Neuronal stem cell (in vitro differentiated cells): ENCODE measurements at places on chromosomes 5 and 9.

DNA sequence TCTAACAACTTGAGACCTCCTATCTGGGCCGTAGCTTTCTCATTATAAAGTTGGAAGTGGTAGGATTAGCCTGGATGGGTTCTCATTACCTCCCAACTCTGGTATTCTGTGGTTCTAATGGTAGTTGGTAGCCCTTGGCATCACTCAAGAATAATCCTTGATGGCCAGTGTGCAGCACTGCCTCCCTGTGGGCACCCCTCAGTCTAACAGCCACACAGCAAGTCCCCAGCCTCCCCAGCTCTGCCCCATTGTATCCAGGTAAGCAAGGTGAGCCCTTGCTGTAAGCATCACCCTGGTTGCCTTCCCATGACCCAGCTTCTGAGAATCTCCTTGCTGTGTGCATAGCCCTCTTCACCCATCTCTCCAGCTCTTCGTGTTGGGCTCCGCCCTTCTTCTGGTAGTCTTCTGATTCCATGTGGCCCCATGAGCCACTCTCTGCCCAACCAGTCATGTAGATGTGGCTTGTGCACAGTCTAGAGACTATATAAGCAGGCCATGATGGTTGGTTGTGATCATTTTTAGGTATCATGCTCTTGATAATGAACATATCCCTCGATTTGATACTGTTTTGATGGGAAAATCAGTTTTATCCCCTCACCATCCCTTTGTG is 57.6 kb upstream of the GRHPR start:
- no peak for DNase-seq

GRCh38 chr5:66829826-66830225 is 233.6 kb downstream of the MAST4 start:
- DNase-seq: peak; percentile 8

DNA sequence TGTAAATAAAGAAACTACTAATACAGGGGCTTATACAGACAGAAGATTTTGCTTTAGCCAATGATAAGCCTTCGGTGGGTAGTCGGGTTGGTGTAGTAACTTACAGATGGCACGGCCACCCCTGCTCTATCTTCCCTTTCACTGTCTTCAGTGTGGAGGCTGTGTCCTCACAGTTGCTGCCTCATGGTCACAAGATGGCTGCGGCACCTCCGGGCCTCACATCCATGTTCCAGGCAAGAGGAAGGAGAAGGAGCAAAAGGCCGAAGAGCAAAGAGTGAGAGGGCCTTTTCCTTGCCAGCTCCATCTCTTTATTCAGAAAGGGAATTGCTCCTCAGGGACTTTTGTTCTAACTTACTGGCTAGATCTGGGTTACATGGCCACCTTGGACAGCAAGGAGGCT is 22.2 kb upstream of the IER5L start:
- no peak for DNase-seq

DNA sequence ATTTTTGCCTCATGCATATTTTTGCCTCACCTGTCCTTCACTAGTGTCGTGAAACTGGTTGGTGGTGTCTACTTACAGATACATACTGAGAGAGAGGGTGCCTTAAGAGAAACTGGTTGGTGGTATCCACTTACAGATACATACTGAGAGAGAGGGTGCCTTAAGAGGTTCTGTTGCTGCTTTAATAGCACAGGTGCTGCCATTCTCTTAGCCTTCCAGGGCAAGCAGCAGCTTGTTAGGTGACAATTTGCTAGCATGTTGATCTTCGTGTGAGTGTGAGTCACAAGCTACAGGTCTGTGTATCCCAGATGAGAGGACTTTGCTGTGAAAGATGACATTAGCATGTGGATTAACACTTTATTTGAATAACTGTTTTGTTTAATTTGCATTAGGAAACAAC is 1.4 kb downstream of the PTTG1 start:
- no peak for DNase-seq

GRCh38 chr5:27083449-27084415 is 45.3 kb upstream of the CDH9 start:
- DNase-seq: no peak

DNA sequence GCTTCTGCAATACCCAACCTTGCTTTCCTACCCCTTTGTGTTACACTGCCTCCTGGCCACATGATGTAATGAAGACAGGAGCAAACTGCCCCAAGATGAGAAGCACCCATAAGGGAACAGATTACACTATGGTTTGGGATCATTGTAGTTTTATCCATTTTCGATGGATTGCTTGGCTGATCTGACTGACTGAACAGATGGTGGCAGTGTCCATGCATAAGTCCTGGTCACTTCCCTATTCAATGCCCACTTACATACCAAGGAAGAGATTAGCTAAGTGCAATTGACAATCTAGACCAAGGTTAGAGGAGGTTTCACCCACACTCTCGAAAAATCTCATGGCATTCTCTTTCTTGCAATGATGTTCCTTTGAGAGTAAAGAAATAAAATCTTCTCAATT is 319.9 kb downstream of the RAB3C start:
- DNase-seq: no peak

DNA sequence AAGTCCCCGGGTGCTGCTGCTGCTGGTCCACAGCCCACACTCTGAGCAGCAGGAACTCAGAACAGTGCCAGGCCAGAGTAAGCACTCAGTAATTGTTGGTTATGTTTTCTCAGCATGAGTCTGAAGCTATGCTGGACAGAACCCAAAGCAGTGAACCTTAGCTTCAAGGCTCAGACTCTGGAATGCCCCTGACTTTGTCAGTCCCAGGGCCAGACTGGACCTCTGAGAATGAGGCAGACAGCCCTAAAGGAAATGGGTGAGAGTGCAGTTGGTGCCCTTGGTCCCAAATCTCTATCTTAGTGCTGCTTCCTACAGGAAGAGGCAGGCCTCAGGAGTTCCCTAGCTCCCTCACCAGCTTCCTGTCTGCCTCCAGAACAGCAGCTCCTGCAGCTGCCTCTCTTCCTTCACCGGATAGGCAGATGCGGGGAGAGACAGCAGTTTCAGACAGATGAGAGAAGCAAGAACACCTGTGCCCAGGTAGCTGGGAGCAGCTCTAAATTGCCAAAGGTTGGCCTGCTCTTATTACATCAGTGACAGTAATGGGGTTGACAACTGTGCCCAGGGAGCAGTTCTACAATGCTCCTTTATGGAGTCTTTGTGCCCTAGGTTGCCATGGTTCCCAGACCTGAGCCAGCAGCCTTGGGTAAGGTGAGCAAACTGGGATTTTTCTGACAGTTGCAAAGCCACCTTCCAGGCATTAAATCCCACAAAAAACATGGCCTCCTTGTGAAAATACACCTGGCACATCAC is 82.2 kb upstream of the CXCL14 start:
- no peak for DNase-seq

GRCh38 chr5:14928661-14929060 is 57.1 kb upstream of the ANKH start:
- DNase-seq: no peak

DNA sequence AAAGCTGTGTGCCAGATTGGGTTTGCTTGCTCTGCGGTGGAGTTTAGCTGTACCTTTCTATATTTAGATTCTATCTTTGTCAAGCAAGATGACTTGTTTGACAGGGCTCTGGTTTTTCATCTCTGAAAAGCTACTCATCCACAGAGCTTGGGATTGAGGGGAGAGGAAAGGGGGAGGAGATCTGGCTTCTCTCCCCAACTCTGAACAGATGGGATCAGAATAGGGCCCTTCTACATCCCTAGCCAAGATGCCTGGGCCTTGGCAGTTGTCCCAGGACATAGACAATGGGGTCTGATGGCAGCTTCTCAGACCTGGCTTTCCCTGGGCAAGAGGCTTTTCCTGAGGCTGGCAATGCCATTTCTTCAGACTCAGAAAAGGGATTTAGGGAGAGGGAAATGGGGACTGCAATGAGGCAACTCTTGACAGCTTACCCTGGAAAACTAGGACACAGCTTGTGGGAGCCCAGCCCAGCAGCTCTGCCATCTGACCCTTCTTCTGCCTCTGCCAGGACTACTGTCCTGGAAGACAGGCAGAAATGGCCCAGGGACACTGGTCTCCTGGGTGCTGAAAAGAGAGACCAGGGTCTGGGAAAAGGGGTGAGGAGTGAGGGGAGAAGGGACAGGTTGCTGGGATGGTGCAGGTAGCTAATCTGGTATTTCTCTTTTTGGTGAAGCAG is 50.2 kb upstream of the ASTN2 start:
- no peak for DNase-seq

DNA sequence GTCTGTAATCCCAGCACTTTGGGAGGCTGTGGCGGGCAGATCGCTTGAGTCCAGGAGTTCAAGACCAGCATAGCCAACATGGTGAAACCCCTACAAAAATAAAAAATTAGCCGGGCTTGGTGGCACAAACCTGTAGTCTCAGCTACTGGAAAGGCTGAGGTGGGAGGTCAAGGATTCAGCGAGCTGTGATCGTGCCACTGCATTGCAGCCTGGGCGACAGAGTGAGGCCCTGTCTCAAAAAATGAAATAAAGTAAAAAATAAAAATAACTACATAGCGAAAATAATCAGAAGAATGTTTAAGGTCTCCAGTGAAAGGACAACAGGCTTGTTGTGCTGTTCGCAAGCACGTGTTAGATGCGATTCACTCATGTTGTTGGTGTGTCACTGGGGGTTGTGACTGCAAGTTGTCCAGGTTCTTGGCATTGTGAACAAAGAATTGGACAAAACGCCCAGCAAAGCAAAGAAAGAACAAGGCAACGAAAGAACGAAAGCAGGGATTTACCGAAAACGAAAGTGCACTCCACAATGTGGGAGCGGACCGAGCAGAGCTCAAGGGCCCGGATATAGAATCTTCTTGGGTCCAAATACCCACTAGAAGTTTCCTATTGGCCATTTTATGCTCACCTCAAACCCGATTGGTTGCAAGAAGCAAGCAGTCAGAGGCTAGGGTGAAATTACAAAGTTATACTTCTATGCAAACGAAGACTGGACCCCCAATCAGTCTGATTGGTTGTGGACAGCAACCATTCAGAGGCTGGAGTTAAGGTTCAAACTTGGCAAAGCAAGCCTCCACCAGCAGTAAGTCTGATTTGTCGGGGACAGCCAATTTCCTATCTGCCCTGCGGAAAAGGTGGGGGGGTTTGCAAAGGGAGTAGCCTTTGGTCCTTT is 844 bp upstream of the MCCC2 start:
- DNase-seq: no peak

GRCh38 chr5:109030360-109031143 is 282.9 kb downstream of the FER start:
- no peak for DNase-seq

DNA sequence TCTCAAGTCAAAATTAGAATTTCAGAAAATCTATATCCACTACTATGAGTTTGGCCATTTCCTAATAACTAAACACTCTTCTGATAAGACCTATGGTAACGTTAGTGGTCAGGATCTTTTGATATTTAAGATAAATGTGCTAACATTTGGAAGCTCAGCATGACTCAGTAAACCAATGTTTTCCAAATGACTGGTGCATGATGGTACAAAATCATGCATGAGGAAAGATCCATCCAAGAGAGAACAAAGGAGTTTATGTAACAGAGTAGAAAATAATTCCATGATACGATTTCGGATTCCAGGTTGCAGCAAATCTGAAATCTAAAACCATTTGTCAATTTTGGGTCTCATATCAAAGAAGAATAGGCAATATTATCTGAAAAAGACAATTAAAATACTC is 279.2 kb downstream of the NSG2 start:
- DNase-seq: no peak

- DNase-seq: peak; percentile 27
These were observed 6.7 kb upstream of the BRINP1 start for GRCh38 chr9:119375892-119376291.

DNA sequence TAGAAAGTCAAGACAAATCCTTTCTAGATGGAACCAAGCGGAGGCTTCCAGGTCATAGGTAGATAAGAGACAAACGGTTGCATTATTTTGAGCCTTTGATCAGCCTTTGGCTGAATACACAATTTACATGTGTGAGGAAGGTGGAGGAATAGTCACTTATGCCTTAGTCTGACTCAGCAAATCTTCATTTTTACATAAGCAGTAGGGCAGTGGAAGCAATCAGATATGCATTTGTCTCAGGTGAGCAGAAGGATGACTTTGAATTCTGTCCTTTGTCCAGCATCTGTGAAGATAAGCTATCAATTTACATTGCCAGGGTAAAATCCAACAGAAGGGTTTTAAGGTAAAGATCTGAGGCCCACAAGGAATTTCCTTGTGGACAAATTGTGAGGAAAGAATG is 23.8 kb downstream of the TUSC1 start:
- DNase-seq: no peak

DNA sequence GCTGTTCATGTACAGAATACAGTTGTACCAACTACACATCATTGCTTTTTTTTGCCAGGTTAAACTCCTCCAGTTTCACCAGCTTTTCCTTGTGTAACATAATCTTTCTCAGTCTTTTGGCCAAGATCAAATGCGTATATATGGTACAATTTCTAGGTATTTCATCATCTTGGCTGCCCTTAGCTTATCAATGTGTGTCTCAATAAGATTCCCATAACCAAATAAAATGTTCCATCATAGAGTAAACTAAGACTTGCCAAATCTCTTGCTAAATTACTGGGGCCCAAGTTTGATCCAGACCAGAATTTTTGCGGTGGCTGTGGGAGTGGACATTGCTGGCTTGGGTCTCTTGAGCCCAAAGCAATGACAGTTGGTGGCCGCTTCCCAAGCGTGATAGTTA is 24.3 kb upstream of the ERBIN start:
- DNase-seq: no peak

- no peak for DNase-seq
These were observed 14.6 kb downstream of the USP20 start for GRCh38 chr9:129849901-129850300.

DNA sequence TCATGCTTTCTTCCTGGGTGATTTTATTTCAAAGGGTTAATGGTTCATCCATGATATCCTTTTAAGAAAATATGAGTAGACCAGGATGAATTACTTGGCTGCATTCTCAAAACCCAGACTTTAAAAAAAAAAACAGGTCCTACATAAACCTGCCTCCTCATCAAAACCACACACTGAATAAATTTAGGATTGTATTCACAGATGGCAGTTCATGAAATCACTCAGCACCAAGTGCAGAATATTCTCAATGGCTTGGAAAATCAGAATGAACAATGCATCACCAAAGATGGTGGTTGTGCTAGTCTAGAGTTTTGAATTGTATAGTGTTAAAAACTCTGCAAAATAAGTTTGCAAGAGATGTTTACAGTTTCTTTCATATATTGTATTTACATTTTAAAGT is 145.4 kb upstream of the GRAMD2B start:
- no peak for DNase-seq

- no peak for DNase-seq
These were observed 4.4 kb downstream of the SLC34A1 start for GRCh38 chr5:177388521-177389052.

DNA sequence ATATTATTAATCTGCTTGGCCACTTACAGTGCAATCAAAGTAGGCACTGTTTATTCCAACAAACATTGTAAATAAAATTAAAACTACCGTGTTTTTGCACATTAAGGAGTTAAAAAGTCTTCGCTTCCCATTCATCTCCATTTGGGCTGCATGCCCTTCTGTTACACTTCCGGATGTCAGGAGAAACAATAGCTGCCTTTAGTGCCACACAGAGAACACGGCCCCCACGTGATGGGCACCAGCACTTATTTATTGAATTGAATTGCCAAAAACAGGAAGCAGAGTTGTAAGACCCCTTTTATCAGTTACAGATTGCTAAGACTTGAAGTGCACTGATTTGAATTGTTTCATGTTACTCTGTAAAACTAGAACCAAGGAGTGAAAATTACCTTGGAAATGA is 80.4 kb downstream of the LHFPL2 start:
- no peak for DNase-seq
